Stimulated activated CD8-positive, alpha-beta memory T cell treated with anti-CD3 and anti-CD28 coated beads, Interleukin-2, amount 100 ng/mL, for 48 hours (primary cell): ENCODE measurements at places on chromosomes 2 and 18.

DNA sequence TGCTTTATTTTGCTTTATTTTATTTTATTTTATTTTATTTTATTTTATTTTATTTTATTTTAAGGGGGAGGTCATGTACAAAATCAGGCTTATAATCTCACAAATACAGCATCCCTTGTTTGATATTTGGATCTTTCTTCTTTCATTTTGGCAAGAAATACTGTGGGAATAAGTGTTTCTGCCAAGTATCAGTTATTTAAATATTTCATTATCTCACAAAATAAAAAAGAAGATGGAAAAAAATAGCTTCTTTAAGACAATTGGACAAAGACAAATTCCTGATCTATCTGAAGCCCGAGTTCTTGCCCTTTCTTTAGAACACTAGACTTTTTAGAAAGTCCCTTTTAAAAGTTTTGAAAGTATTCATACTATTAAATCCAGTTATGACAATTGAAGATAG lies 560.5 kb upstream of the ZEB2 start:
- DNase-seq: no peak

GRCh38 chr2:8623958-8624591 lies 57.8 kb upstream of the ID2 start:
- DNase-seq: no peak

DNA sequence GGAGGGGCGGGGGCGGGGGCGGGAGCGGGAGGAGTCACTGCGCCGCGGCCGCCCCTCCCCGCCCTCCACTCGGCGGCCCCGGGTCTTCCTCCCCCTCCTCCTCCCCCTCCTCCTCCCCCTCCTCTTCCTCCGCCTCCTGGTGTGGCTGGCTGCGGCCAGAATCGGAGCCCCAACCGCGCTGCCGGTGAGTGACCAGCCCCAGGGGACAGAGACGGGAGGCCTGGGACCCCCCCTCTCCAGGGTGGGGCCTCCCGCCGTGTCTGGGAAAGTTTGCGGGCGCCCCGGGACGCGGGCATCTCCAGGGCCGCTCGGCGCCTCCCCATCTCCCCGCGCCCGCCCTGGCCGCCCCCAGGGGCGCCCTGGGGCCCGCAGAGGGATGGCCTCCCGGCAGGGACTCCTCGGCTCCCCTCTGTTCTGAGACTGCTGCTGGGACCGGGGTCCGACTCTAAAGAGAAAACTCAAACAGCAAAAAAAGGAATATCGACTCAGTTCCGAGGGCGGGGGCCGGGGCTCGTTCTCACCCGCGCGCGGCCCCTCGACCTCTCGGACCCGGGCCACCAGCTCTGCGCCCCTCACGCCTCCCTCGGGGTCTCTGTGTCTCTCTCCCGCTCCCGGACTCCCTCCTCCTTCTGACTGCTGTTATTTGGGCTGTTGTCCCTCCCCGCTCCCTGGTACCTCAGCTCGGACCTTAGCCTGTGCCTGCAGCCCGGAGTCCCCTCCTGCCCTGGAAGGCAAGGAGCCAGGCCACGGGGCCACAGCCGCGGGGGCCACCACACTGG lies at the start of gene STON1:
STON1 (plus strand) TSS at position 122 of the 779 bp plus-strand sequence. CDS start 50,480 bp downstream, outside the sequence.
- DNase-seq: peak; percentile 1

DNA sequence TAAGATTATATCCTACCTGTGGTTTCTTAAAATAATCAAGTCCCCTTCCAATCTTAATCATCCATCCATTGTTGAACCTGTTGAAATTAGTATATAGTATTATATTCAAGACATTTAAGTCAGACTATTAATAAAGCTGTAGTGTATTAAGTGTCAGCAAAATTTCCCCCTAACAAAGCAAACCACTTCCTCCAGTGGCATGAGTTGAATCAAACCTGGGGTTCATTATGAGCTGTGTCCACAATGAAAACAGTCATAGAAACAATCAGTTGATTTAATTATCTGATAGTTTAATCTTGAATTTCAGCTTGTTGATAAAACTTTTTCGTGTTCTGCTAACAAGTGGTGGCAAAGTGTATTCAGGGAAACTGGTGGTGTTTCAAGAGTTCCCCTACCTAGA lies 11.3 kb downstream of the MITD1 start:
- DNase-seq: no peak

DNA sequence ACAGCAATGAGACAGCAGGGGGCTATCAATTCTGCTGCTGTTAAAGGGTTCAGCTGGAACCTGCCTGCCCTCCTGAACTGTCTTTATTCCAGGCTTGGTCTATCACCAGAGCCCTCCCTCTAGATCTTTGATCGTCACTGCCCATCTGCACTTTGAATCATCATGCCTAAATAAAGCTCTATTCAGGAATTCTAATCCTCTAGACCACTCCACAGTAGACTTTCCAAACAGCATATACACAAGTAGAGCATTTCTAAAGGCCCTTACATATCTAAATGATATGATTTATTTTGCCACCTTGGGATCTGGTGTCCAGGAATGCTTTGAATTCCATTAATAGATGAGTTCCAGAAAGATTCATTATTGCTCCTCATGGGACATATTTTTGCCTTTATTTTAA lies 542.1 kb upstream of the SYT4 start:
- no peak for DNase-seq

- no peak for DNase-seq
These were observed 88.3 kb downstream of the COL5A2 start for GRCh38 chr2:189091253-189091652.

DNA sequence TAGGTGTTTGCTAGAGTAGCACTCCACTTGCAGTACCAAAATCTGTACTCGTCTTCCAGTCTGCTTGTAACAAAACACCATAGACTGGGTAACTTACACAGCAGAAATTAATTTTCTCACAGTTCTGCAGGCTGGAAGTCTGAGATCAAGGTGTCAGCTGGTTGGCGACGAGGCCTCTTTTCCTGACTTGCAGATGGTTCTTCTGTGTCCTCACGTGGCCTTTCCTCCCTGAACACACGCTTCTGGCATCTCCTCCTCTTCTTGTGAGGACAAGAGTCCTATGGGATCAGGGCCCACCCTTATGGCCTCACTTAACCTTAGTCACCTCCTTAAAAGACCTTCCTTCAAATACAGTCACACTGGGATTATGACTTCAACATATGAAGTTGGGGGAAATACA lies 493.5 kb upstream of the MYT1L start:
- no peak for DNase-seq

GRCh38 chr2:170917219-170917913 lies 11.7 kb upstream of the GORASP2 start:
- no peak for DNase-seq

DNA sequence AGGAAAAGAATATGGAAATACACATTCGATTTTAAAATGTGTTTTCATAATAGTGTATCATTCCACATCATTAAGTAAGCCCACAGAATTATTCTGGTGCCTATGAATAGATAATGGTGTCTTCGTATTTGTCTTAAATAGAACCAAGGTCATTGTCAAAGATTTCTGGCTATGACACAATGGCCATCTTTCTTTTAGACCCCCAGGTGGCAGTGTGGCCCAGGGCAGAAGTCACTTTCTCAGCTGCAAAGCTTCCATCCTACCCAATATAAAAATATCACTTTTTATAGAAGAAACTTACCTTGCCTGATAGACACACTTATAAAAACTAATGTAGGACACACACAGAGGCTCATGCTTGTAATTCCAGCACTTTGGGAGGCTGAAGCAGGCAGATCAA lies 57.5 kb downstream of the ZRANB3 start:
- DNase-seq: no peak

GRCh38 chr2:38073211-38074057 lies 2.5 kb downstream of the CYP1B1 start:
- no peak for DNase-seq

DNA sequence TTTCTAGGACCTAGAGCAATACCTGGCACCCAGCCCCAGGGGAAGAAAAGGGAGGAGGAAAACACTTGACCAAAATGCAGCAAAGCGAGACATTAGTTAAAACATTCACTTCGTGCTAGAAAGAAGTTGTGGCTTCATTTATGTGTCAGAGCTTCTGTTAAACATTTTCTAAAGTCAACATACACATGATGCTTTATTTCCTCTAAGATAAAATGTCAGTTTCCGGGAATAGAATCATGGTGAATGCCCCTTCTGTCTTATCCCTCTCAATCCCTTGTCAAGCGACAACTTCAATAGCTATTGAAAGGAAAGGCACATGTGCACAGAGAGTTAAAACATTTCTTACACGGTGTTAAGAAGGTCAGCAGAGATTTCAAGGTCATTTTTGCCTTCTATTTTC lies 404.6 kb upstream of the CWC22 start:
- no peak for DNase-seq

GRCh38 chr2:222950638-222951285 lies 89.9 kb downstream of the ACSL3 start:
- DNase-seq: no peak

- no peak for DNase-seq
These were observed 16.7 kb downstream of the IL1R1 start for GRCh38 chr2:102159295-102159694.

GRCh38 chr2:38522754-38523349 lies 79.9 kb downstream of the HNRNPLL start:
- DNase-seq: no peak

- no peak for DNase-seq
These were observed 26.3 kb downstream of the MBP start for GRCh38 chr18:77106331-77106730.

DNA sequence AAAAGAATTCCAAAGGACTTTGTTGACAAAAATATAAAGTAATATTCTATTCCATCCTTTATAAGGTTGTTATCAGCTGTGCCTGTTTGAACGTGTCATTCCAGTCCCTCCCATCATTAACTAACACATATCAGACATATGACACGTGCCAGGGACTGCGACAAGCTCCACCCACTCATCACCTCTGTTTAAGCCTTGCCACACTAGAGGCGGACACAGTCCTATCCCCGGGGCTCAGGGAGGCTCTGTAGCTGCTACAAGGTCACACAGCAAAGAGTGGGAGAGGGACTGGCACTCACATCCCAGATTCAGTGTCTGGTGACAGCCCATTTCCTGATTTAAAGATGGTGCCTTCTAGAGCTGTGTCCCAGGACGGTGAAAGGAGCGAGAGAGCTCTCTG lies 30.0 kb downstream of the TBC1D8 start:
- no peak for DNase-seq

DNA sequence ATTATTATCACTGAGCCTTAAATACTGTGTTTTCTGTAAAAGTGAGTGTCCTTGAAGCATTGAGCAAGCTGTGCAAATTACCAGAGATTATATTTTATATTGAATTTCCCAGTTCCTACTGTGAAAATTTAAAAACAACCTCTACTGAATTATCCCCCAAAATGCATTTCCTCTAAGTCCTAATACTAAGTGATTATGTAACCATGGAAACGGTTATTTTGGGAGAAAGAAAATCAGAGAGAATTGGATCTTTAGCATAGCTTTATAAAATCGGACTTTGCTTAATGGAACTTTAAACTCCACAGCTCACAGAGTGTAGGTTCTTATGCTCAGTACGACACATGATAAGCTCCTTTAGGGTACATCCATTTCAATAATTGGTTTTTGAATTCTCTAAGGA lies 19.3 kb upstream of the CHMP1B start:
- no peak for DNase-seq

DNA sequence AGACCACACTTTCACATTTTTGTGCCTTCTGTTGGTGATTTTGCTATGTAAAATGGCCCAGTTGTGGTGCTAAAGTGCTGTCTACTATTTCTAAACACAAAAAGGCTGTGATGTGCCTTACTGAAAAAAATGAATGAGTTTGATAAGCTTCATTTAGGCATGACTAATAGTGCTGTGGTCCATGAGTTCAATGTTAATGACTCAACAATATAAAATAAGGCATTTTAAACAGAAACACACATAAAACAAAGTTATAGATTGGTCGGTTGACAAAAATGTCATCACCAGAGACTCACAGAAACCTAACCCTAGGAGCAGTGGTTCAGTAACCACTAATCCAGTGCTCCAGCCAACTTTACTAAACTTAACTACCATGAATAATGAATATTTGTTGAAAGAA lies 160.0 kb downstream of the DNAH6 start:
- no peak for DNase-seq

- no peak for DNase-seq
These were observed 179.7 kb downstream of the ANAPC1 start for GRCh38 chr2:111704246-111704645.

- DNase-seq: no peak
These were observed 165.9 kb upstream of the ID2 start for GRCh38 chr2:8515864-8516533.

DNA sequence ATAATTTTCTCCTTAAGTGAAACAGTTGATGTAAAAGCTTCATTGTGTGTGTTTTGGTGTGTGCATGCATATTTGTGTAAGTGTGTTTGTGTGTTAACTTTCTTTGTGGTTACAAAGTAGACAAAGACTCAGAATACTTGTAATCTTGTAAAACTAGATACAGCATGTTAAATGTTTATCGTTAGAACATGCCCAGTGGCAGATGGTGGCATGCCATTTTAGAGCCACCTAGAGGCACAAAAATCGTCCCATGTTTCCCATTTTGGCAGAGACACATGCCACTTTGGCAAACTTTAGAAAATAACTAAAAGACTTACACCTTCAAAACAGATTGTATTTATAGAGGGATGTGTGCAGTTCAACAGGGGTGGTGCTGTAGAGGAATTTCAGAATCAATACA lies 224.1 kb downstream of the LRP1B start:
- no peak for DNase-seq

GRCh38 chr2:37786191-37786698 lies 114.8 kb upstream of the CDC42EP3 start:
- DNase-seq: no peak

GRCh38 chr2:237066396-237066795 lies 19.3 kb upstream of the COPS8 start:
- DNase-seq: no peak

DNA sequence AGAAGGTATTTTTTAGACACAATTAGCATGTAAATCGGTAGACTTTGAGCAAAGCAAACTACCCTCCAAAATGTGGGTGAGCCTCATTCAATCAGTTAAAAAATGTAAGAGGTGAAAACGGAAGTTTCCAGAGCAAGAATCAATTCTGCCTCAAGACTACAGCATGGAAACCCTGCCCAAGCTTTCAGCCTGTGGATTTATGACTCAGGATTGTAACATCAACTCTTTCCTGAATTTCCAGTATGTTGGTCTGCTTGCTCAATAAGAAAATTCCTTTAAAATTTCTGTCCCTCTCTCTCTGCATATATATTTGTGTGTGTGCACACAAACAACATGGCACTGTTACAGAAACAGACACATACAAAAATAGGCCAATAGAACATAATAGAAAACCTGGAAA lies 228.6 kb upstream of the DOK6 start:
- no peak for DNase-seq
